ENCODE measurements at places on chromosomes 16 and 17.

GRCh38 chr16:12440228-12440530 lies 363.5 kb downstream of the CPPED1 start:
- DNase-seq = no peak

GRCh38 chr17:12744298-12744697 lies 45.0 kb upstream of the ARHGAP44 start:
- DNase-seq = no peak

GRCh38 chr17:14434506-14434905 lies 133.6 kb downstream of the HS3ST3B1 start:
- DNase-seq = no peak

- no peak for DNase-seq
Measured at GRCh38 chr17:15921640-15922039, 23.3 kb upstream of the ADORA2B start.

- no peak for DNase-seq
Measured at GRCh38 chr17:70144260-70144846, 25.0 kb upstream of the KCNJ2 start.
